ENCODE measurements at places on chromosomes 3 and 15.

- no peak for DNase-seq
Observed at GRCh38 chr3:50201573-50202315, 3.3 kb upstream of the SLC38A3 start.

DNA sequence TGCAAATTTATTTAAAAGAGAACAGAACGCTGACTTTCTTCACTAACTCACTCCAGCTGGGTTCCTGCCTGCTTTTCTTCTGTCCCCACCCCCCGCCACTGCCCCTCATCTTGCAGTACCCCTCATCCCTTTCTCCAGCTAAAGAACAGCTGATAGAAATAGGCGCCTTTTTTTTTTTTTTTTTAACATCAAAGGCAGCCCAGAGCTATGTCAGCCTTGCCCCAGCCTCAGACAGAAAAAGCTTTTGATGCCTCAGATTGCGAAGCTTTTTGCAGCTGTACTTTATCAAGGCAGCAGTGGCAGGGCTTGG is 1.8 kb downstream of the CADPS start:
- DNase-seq, result no peak

- no peak for DNase-seq
Observed at GRCh38 chr3:52325686-52326085, 9.6 kb downstream of the DNAH1 start.

- DNase-seq, result no peak
Observed at GRCh38 chr3:178170698-178171535, 365.3 kb upstream of the KCNMB2 start.

DNA sequence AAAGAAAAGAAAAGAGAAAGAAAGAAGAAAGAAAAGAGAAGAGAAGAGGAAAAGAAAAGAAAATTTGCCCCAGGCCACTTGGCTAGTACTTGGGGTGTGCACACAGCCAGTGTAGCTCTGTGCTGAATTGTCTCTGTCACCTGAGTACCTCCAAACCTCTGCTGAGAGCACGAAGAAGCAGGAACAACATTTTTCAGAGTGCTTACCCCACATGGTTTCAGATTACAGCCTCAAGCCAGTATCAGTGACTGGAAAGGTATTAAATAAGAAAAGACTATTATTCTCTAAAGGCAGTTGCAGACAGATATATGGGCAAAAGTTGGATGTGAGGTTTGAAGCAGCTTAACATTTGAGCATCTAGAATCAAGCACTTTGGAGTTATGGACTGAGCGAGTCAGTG is 113.3 kb upstream of the PHLDB2 start:
- no peak for DNase-seq

DNA sequence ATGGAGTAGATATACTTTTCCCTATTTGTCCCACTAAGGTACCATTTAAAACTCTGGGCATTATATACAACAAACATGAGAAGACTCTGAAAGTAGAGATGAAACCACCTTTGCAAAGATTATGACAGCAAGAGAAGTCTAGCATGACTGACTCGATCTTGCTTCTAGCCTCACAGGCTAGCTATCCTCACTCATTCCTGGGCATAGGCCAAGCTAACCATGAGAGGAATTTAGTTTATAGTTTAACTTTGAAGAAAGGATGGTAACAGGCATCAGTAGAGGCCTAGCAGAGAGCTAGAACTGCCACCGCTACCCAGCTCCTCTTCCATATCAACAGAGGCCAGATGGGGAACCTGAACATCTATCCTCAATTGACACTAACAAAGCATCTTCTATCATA is 63.5 kb upstream of the FSIP1 start:
- DNase-seq, result no peak

DNA sequence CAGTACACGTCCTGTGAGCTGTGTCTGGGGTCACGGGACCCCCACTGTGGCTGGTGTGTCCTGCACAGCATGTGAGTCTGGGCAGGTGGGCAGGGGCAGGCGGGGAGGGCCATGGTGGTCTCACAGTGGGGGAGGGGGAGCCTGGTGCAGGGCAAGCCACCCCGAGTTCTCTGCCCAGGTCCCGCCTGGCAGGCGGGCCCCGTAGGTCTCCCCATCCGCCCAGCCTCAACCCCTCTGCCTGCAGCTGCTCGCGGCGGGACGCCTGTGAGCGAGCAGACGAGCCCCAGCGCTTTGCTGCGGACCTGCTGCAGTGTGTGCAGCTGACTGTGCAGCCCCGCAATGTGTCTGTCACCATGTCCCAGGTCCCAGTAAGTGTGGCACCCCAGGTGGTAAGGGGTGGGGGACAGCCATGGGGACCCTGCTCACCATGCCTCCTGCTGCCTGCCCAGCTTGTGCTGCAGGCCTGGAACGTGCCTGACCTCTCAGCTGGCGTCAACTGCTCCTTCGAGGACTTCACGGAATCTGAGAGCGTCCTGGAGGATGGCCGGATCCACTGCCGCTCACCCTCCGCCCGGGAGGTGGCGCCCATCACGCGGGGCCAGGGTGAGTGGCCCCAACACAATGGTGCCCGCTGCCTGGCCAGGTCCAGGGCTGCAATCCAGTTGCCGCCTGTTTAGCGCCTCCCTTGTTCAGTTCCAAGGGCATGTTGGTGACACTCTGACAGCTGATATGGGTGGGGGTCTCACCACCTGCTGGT is 21.9 kb downstream of the PLXNA1 start:
- DNase-seq, result no peak

DNA sequence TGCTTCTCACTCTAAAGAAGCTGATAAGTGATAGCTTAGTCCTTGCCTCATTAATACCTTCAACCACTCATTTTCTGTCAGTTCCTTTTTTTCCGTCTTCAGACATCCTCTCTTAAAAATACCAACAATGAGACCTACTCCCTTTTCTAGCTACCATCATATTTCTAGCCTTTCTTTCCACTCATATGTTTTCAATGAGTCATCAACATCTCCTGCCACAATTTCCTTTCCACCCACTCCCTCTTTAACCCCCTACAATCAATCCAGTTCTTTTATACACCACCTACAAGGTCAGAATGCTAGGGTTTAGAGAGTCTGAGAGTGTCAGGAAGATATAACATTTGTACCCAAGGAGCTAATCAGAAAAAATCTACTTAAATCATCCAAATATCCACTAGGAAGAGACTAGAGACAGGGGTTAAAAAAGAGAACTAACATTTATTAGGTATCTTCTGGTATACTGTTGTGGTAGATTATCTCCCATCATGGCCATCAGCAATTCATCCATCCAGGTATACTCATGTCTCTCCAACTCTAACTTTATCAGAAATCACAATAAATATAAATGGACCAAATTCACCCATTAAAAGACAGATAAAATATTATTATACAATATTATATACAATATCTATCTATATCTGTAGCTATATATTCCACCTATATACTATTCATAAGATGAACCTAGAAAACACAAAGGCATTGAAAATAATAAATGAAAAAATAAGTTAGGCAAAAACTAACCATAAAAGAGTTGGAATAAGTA is 42.5 kb downstream of the MYLK start:
- no peak for DNase-seq

GRCh38 chr15:60673918-60674558 is 195.1 kb upstream of the ICE2 start:
- DNase-seq, result no peak

DNA sequence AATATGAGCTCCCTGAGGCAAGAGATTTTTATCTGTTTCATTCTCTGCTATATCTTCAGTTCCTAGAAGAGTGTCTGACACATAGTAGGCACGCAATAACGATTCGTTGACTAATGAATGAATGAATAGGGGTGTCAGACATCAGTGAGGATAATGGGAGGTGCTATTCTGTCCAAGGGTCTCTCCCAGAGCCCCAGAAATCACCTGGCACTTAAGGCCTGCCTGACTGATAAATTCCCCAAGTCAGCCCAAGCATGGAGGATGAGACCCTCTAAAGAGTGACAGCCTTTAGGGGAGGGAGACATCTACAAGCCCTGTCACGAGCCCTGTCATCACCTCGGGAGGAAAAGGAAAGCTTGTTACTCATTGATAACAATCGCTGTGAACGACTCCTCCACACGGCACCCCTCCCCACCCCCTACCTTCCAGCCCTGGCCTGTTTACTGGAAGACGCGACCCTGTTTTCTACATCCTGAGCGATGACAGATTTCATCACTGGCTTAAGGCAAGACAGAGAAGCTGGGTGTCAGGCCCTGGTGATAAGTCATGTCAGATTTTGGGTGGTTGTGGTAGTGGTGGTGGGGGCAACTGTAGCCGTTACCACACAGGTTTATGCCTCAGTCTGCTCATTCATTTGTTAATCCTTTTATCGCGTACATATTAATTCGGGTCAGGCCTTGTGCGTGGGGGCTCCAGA is 23.1 kb downstream of the BHLHE40 start:
- no peak for DNase-seq

DNA sequence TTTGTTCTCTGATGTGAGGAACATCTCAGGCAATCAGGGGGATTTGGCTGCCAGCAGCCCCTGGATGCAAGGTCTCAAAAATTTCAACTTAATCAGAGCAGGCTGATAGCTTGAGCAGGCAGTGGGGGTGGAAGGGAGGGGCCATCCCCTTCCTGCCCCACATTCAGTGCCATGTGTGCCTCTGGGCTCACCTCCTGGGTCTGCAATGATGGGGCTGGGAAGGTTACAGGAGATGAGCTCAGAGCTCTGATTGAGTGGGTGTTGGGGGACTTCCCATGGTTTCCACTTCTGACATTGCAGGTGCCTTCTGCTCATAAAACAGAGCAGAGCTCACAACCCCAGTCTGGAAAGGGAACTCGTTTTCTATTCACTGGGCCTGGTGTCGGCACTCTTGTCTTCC is 37.0 kb downstream of the PARP16 start:
- DNase-seq, result no peak

DNA sequence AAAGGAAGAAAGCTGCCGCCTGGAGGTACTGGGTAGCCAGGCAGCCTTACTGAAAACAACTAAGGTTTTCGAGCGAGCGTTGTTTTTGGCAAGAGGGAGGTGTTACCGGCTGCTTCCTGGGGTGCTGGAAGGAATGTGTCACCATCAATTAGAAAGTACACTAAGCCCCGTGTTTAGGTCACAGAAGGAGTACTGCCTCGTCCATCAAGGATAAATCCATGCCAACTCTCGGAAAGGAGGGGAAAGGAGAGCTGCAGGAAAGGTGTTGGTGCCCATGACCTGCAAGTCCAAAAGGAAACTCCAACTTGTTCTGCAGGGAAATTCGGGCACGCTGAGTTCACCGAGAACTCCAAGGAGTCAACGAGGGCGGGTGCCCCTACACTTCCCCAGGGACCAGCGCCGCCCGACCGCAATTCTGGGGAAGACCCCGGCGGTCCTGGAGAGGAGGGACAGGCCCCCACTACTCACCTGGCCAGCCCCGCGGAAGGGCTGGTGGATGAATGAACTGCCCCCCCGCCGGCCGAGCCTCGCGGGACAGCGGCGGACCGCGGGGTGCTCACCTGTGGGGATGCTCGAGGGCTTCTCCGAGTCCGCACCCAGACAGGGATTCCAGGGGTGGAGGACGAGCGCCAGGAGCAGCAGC is 542 bp downstream of the PLOD2 start:
- DNase-seq, result no peak

DNA sequence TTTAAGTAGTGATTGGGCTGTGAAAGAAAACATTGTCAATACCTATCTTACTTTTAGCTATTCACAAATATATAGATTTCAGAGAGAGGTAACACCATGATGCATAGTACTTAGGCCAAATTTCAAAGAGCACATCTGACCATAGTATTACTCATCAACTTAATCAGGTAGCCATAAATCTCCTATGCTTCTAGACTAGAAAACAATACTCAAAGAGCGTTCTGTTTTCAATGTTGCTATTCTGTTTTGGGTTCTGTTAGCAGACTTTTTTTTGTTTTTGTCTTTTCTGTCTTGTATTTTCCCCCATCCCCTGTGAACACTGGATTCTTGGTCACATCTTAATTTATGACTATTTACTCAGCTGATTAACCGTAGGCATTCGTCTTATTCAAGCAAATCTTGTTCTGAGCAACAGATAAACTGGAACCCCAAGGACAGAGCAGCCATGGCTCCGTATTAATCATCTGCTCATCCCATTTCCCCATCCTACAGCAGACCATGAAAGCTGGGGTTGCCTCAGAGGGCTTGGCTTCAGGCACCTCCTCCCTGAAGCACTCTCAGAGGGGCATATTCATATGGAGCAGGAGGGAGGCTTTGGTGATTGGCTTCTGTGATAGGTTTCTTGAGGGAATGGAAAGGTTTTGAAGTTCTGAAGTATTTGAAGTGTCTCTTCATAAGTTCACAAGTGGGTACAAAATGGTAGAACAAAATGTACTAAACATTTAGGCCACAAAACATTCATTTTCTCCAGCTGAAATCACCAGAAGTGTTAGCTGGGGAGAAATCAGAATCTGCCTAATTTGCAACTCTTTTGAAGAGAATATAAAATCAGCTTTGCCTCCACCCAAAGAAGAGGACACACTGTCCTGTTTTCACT is 105.3 kb downstream of the TNIK start:
- DNase-seq, result no peak

- DNase-seq, result no peak
Observed at GRCh38 chr3:183526838-183527427, 28.6 kb downstream of the KLHL6 start.

DNA sequence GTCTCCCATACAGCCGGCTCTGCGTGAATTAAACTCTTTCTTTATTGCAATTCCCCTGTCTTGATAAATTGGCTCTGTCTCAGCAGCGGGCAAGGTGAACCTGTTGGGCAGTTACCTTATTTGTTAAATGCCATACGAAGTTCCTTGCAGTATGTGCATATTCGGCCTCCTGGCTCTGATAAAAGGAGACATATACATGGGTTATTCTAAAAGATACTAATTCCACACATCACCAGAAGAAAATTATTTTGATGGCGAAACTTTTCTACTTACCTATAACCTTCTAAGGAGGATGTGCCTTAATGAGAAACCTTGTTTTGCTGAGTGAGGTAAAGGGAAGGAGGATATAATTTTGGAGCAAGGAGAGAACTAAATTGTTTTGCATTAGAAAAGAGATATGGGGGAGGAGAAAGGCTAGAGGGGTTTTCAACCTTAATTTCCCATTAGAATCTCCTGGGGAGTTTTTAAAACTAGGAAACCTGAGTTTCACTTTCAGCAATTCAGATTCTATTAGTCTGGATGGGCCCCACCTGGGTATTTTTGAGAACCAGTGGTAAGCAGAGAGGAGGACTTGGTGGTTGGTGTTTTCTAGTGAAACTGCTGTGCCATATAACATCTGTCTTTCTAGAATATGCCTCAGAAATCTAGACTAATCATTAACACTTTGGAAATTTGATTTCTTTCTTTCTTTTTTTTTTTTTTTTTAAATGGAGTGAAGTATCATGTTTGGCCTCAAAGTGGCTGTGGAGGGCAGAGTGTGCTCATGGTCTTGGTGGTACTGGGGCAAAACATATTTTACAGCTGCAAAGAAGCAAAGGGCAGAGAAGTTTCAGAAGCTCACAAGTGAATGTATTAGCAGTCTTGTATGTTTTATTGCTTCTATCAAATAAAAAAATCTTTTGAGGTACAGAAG is 23.0 kb downstream of the NANOGP8 start:
- no peak for DNase-seq

DNA sequence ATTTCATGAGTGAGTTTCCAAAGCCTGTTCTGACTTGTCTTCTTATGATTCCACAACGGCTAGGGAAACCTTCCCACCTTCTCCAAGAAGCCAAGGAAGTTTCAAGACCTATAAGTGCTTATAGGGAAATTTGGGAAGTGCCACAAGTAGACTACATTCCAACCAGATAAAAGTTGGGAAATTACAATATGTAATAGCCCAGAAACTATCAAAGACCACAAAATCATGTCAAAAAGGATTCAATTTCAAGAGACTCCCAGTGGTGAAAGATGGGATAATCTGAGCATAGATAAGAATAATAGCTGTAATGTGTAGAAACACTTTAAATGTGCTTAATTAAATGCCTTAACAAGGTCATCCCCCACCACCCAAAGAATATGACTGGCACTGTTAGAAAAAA is 169.2 kb upstream of the SLC2A2 start:
- no peak for DNase-seq

GRCh38 chr3:13069495-13069894 is 3.7 kb downstream of the IQSEC1 start:
- DNase-seq, result peak; percentile 27

Measured in stimulated activated CD8-positive, alpha-beta memory T cell treated with anti-CD3 and anti-CD28 coated beads, Interleukin-4, amount 100 ng/mL, for 1 hour (primary cell).